Stimulated activated CD8-positive, alpha-beta memory T cell treated with anti-CD3 and anti-CD28 coated beads, Interleukin-4, amount 100 ng/mL, for 4 hours (primary cell): ENCODE measurements at places on chromosomes 2 and 18.

DNA sequence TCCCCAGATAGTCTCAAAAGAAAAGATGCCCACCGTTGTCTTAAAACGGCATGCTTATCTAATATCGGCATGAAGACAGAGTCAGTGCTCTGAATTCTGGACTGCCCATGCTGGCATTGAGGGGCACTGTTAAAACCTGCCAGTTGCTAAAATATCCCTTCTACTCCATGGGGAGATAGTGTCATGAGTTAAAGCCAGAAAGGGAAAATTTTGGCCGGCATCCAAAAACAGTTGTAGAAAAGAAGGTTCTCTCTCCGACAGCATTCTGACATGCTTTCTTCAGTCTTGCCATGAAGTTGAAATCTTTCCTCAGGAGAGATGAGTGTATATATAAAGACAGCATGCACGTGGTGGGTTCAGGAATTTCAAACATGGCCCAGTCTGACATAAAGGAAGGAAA lies 401.3 kb upstream of the PIK3C3 start:
- no peak for DNase-seq

- no peak for DNase-seq
Measured at GRCh38 chr2:45134014-45134413, 124.8 kb upstream of the SIX2 start.

GRCh38 chr2:24176326-24176725 lies 1.5 kb downstream of the FAM228A start:
- DNase-seq = no peak

- no peak for DNase-seq
Measured at GRCh38 chr2:128512379-128513115, 193.9 kb upstream of the HS6ST1 start.

DNA sequence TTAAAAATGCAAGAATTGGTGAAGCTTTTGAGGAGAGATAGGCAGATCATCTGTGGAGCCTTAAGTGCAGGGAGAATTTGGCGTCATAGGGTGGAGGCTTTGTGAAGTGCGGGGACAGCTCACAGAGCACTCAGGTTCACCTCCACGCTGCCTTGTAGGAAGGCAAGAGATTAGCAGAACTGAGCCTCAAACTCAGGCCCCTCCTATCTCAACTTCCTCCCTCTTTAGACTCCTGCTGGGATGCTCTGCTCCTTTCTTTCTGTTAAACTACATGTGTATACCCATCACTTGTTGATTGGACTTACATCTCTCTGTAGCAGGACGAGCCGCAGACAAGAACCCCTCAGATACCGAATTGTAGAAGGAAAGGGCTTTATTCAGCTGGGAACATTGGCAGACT lies 422.2 kb downstream of the SETBP1 start:
- DNase-seq = no peak

DNA sequence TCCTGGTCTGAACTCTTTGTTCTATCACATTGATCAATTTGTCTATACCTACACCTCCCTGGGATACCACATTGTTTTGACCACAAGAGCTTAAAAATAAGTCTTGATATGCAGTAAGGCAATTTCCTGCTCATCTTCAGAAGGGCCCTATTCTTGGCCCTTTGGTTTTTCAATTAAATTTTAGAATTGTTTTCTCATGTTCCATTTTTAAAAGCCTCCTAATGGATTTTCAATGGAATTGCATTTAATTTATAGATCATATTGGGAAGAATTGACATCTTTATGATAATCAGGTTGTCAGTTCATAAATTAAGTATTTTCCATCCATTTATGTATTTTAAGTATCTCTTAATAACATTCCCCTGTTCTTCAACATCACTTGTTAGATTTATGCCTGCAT lies 47.6 kb upstream of the EPAS1 start:
- DNase-seq = no peak

DNA sequence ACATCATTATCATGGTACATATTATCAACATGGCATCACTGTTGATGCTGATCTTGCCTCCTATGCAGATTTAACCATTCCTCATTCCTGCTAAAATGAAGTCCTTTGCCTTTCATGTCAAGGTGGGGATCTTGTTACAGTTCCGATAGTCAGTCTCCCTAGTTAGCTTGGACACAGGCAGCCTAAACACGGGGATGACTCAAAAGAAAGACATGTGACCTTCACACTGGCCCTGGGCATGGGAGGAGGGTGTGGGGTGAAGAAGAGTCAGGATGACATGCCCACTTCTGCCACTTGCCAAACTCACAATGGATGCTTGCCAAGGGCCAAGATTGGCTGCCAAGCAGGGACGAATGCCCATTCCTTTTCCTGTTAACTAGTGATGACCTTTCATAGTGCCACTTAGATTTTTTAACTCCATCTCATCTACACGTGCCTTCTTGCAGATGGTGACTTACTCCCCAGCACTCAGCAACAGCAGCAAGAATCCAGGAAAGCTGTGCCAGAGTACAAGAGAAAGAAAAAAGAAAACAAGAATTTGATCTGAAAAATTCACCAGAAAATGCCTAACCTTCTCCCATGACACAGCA lies 13.9 kb upstream of the SLC1A4 start:
- DNase-seq = no peak

GRCh38 chr2:18342901-18343300 lies 217.6 kb downstream of the RDH14 start:
- DNase-seq = no peak

DNA sequence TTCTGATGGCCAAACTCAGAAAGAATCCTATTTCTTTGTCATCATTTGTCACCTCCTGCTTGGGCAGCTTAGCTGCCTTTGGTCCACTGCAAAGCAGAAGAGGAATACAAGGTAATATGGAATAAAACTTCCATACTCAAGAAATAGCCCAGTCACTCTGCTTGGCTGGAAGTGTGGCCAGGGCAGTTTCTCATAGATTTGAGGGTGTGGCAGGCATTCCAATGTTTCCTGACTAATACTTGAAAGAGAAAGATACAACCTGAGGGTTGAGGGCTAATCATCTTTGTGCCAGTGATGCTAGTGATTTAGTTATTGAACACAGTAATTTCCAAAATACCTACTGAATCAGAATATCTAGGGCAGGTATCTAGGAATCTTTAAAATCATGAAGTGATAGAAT lies 83.1 kb downstream of the FAM161A start:
- DNase-seq = no peak

DNA sequence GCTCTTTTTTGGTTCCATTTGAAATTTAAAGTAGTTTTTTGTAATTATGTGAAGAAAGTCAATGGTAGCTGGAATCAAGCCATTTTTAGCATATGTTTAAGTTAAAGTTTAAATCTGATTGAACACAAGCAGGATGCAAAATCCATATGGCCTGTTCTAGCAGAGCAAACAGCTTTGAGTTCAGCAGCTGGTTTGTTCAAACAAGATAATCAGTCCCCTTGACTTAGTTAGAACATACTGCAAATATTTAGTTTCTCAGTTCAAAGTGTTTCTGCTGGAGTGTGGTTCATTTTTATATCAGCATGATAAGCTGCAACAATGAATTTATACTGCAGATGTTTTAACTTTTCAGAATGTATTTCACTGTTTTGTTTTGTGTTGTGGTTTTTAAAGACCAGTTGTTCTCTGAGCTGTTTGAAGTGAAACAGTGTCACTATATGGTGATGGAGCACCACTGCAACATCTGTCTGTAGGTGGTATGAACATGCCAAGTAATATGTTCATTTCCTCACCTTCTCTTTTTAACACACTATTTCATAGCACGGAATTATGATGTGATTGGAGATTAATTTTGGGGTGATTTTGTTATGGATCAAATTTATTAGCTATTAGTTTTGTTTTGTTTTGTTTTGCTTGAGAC lies 125.3 kb downstream of the COL4A4 start:
- DNase-seq = no peak
